ENCODE measurements at places on chromosomes 6 and 20.
A peak's percentile ranks its signal among the peaks of the same experiment; 100 is the strongest.

GRCh38 chr20:50498071-50498776, 12.0 kb upstream of the PTPN1 start:
- DNase-seq: no peak

DNA sequence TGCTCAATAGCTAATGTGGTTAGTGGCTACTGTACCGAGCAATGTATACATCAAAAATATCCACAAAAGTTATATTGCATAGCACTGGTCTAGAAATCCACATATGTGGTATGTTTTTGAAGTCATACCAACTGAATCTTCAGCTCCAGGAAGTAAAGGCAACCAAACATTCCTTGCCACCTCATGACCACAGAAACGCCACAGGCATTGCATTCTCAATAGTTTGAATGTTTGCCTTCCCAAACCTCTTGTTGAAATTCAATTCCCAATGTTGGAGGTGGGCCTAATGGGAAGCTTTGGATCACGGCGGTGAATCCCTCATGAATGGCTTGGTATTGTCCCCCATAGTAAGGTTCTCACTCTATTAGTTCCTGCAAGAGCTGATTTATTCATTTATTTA, 18.2 kb upstream of the ZNF391 start:
- DNase-seq: no peak

- DNase-seq: no peak
Measured at GRCh38 chr6:165854061-165854862, 191.2 kb upstream of the PDE10A start.

- DNase-seq: no peak
Measured at GRCh38 chr6:150905769-150906168, 40.3 kb downstream of the MTHFD1L start.

DNA sequence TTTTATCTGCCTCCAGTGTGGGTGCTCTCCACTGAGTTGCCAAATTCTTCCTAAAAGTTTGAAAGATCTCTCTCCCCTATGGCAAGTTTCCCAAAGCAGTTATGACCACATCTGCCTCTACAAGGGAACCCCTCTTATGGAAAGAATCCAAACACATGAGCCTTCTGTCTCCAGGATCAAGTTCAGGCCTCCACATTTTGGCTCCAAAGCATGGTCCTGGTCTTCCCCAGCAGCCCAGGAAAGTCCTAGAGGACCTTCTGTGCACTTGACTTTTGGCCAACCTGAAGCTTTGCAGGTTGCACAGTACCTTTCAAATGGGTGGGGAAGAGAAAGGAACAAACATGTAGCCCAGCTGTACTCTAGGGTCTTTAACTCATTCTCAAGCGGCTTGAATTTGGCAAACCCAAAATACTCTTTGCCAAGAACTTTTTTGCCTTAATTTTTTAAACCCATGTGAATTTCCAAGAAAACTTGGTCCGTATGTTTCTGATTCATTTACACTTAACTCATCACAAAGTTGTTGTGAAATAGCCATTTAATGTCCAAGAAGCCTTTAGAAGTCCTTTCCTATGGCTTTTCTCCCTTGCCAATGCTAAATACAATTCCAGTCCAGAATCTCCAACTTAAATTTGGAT, 240.1 kb upstream of the TBX18 start:
- no peak for DNase-seq

- DNase-seq: no peak
Measured at GRCh38 chr6:149118737-149119653, 198.5 kb upstream of the TAB2 start.

- DNase-seq: no peak
Measured at GRCh38 chr20:57397693-57398108, 6.5 kb downstream of the RBM38 start.

DNA sequence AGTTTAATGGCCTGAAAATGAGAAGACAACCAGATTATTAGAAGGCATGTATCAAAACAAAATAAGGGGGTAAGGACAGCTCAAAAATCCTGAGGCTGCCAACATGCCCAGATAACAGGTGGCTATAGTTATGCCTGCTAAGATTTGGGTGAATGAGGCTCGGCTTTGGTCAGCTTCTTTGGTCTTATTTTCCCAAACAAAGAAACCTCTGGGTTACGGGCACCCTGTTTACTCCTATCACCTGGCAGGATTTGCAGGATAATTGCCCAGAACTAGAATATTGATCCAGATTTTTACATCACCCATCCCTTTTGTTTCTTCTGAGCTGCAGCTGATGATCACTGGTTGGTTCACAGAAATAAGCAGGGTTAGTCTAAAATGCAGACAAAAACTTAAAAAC, 74.3 kb downstream of the SLC16A10 start:
- no peak for DNase-seq

GRCh38 chr6:16106991-16107787, 21.7 kb upstream of the MYLIP start:
- no peak for DNase-seq

DNA sequence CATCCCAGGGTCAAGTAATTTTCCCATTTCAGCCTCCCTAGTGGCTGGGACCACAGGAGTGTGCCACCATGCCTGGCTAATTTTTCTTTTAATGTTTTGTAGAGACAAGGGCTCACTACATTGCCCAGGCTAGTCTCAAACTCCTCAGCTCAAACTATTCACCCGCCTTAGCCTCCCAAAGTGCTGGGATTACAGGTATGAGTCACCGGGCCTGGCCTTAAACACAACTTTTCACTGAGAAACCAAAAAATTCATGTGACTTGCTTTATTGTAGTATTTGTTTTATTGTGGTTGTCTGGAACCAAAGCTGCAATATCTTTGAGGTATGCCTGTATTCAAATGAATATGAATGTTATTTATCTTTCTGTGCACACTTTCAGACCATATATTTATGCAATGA, 72.2 kb downstream of the RWDD2A start:
- no peak for DNase-seq

DNA sequence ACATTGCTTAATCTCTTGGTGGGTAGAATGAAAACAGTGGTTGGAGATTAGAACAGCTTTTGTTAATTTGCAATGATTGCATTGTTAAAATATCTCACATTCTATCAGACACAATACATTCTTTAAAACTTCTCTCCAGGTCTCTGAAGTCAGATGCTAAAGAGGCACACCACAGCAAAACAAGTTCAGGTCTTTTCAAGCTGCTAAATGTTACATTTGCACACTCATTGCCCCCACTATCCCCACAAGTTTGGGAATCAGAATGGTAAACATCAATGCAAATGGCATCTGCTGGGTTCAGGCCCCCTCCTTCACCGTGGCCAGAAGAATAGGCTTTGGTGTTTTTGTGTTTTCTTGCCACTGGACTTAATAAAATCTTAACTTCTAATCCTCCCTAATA, 10.1 kb upstream of the HAO1 start:
- DNase-seq: no peak

GRCh38 chr6:43129434-43130194, 41.5 kb upstream of the SRF start:
- no peak for DNase-seq

GRCh38 chr20:20317621-20318364, 50.1 kb upstream of the INSM1 start:
- no peak for DNase-seq

DNA sequence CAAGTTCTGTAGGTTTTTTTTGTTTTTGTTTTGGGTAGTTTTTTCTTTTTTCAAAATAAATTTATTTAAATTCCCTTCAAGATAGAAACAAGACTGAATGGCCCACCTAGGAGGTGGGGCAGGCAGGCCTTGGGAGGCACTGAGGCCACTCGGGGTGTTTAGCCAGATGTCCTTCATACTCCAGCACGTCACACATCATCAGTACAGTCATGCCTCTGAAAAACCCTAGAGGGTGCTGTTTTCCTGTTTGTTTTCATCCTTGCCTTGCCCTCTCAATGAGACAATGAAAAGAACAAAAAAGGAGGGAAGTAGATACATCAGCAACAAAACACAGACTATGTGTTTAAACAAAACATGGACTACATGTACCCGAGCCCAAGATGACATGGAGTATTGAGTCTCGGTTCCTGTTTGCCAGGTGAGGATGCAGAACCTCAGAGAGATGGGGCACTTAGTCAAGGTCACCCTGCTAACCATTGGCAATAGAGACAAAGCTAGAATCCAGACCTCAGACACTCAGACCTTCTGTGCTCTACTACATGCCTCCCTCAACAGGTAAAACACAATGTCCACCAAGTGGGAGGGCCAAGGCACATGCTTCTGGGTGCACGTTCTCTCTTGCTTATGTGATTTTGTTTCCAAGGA, 26.8 kb upstream of the CLIC5 start:
- peak; percentile 53 for DNase-seq

DNA sequence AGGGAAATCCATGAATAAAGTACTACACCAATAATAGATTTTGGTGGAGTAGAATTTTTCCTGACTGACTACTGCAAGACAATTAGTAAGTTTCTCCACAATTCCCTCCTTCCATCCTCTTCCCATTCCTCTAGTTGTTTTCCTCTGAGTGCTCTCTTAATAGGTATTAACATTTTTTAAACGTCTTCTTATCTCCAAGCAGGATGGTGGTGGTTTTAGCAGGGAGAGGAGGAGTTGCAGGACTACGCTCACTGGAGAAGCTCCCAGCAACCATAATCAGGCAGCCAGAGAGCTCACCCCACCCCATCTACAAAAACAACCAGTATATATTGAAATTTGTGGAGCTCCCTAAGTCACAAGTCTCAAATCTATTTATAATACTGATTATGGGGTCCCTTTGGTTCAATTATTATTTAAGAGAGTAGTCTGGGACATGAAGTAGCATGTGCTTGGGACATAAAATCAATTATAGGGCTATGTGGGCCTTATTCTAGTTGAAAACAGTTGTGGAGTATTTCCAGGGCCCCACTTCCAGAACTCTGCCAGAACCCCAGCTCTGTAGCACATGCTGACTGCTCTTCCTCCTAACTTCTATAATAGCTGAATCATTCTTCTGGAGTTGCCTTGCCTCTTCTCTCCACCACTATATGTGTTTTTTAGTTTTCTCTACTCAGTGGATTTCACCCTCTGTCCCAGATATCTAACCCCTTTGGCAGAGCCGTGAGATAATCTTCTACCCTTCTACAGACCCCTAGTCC, 49.8 kb downstream of the MYB start:
- no peak for DNase-seq

GRCh38 chr20:15900443-15900842, 672.8 kb downstream of the KIF16B start:
- DNase-seq: no peak

DNA sequence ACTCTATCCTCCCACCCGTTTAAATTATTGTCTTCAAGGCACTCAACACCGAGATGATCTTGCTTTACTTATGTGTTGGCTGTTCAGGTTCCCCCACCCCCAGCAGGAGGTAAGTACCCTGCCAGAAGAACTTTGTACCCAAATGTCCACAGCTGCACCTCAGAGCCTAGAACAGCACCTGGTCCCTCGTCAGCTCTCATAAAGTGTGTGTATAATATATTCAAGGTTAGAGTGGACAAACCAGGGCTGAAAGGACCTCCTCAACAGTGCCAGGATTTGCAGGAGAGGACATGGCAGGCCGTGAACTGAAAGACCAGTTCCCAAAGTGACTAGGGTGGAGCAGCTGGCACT, 5.9 kb upstream of the CPXM1 start:
- DNase-seq: no peak

DNA sequence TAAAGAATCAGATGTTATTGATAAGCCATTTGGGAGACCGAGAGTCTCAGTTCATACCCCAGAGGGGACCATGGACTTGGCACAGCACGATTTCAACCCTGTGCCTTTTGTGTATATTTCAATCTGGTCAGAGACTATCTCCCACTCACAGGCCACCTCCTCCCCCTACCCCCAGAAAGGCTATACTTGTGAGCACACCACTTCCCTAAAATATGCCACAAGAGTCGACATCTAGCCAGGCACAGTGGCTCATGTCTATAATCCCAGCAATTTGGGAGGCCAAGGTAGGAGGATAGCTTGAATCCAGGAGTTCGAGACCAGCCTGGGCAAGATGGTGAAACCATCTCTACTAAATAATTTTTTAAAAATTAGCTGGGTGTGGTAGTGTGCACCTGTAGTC, 13.6 kb upstream of the TCF15 start:
- DNase-seq: no peak

GRCh38 chr6:6393069-6393529, 72.6 kb upstream of the F13A1 start:
- no peak for DNase-seq

- DNase-seq: no peak
Measured at GRCh38 chr6:39543950-39544349, 181.3 kb downstream of the KIF6 start.

- DNase-seq: no peak
Measured at GRCh38 chr6:68834551-68834950, 199.5 kb downstream of the ADGRB3 start.

DNA sequence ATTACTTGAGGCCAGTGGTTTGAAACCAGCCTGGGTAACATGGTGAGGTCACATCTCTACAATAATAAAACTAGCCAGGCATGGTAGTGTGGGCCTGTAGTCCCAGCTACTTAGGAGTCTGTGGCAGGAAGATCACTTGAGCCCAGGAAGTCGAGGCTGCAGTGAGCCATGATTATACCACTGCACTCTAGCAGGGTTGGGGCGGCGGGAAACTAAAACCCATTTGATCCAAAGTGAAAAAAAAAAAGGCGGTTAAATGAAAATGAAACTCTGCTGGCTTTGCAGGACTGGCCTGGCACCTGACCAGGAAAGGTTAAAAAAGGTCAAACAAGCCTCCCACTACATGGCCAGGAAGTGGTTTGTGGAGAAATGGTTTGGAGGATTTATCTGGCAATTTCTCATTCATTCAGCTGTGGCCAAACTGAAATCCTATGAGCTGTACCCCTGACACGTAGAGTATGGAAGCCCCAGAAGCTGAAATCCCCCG, 36.6 kb downstream of the MTRES1 start:
- DNase-seq: no peak

- DNase-seq: no peak
Measured at GRCh38 chr6:136015531-136015930, 164.0 kb downstream of the PDE7B start.

DNA sequence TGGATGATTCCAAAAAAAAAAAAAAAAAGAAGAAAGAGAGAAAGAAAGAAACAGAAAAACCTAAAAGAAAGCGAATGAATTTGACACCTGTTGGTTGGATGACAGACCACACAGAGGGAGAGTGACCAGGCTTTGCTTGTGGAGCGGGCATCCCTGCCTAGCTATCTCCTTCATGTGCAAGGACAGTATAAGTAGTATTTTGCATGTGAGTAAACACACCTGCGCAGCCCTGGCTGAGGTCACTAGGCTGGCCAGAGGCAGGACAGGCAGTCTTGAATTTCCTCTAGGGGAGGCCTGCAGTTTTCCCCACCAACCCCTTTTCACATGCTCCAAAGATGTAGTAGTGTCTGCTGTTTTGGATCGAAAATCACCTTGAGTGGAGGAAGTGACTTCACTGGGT, 126.4 kb downstream of the CCDC170 start:
- no peak for DNase-seq

- no peak for DNase-seq
Measured at GRCh38 chr20:58228484-58229197, at the start of gene ANKRD60. TSS of gene ANKRD60 (minus strand) at chr20:58228653. CDS start at chr20:58228653, 0 bp downstream.

DNA sequence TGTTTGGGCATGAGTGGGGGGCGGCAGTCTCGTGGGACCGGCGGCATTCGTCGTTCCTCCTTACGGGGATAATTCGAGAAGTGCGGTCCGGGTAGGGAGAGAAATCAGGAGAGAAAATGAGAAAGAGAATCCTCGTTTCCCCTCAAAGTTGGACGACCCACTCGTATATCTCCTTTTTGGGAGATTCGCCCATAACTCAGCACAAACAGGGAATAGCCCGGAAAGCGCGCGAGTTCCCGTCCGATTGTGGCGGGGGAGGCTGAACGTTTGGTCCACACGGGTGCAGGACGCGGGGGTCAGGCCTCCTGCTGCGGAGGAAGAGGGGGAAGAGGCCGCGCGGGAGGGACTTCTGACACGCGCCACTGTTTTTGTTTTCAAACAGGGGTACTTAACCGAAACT, 42.4 kb downstream of the POPDC3 start:
- DNase-seq: no peak

Measured in NCI-H187 treated with DMSO at 0.1 percent for 48 hours (cell line).